ENCODE measurements at places on chromosomes 1 and 21. TPM values are rescaled to one million over a fixed set of nuclear protein-coding genes. Genes with fewer than 3 reads are reported as not detected.

The WNT3A gene
- not detected for total RNA-seq

The NOC2L gene
- 150 TPM for total RNA-seq

The COG2 gene
- total RNA-seq: 42.9 TPM

The WNT2B gene
- 0.15 TPM for total RNA-seq

The HRNR gene
- total RNA-seq: not detected

The C8B gene
- total RNA-seq: not detected

The DHRS3 gene
- 3.5 TPM for total RNA-seq

The MROH9 gene
- not detected for total RNA-seq

The MACO1 gene
- 17.5 TPM for total RNA-seq

The OR6K3 gene
- total RNA-seq: not detected

The ANGEL2 gene
- 59.9 TPM for total RNA-seq

The LEFTY2 gene
- total RNA-seq: 0.77 TPM

The CFHR4 gene
- total RNA-seq: not detected

The PTPRC gene
- total RNA-seq: not detected

The ST6GALNAC5 gene
- total RNA-seq: not detected

The MPZ gene
- total RNA-seq: 1.1 TPM

The PRRC2C gene
- 94.1 TPM for total RNA-seq

The SGIP1 gene
- 0.05 TPM for total RNA-seq

The GFI1 gene
- 3.2 TPM for total RNA-seq

The ADAM30 gene
- total RNA-seq: not detected

The KCNE2 gene
- not detected for total RNA-seq

The TNFRSF4 gene
- total RNA-seq: 2.8 TPM

The UBE2U gene
- total RNA-seq: not detected

The RORC gene
- total RNA-seq: not detected

The KRTAP13-2 gene
- total RNA-seq: not detected

The CRNN gene
- total RNA-seq: not detected

The S100A14 gene
- total RNA-seq: not detected

The SLC9C2 gene
- total RNA-seq: not detected

The ASPM gene
- total RNA-seq: 64.3 TPM

The TPR gene
- 101 TPM for total RNA-seq

The CFAP107 gene
- total RNA-seq: not detected

The FLG2 gene
- total RNA-seq: not detected

The OR2T29 gene
- not detected for total RNA-seq

The BSND gene
- total RNA-seq: not detected

The ANKRD45 gene
- not detected for total RNA-seq

The CFAP45 gene
- 0.41 TPM for total RNA-seq

The GCSAML gene
- not detected for total RNA-seq

The EPHA8 gene
- total RNA-seq: 1.3 TPM
